ENCODE measurements at places on chromosomes 4 and X.

DNA sequence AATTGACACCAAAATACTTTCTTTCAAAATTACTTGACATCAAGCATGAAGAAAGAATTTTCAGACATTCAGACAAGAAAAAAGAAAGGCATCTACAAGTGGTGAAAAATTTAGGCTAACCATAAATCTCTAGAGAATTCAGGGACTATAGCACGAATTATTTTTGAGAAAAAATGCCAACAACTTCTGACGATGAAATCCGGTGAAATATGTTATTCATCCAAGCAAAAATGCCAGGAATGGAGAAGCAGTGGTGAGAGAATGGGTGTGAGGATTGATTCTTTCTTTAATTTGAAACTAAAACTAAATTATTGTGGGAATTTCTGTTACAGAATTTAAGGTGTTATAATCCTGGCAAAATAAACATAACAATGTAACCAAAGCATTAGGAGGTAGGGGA is 69.4 kb upstream of the SORBS2 start:
- peak; percentile 73 for DNase-seq

GRCh38 chrX:122238801-122239200 is 945.3 kb upstream of the GRIA3 start:
- DNase-seq = peak; percentile 28

- peak; percentile 42 for DNase-seq
Observed at GRCh38 chrX:107826238-107827029, 768 bp downstream of the MID2 start.

DNA sequence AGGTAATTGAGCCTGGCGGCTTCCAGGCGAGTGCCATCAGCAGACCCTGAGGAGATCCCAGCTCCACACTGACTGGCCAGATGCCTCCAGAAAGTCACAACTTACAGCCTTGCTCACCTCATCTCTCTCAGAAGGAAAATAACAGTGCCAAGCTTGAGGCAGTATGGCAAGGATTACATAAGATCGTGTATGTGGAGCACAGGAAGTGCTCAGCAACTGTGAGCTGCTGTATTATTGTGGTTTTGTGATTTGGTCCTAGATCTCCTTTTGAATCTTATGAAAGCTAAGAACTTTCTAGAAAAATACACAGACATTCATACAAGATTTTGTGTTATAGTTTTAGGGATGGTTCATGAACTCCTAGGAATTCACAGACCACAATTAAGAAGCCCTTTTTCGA is 14.0 kb downstream of the RASL11B start:
- DNase-seq = no peak

DNA sequence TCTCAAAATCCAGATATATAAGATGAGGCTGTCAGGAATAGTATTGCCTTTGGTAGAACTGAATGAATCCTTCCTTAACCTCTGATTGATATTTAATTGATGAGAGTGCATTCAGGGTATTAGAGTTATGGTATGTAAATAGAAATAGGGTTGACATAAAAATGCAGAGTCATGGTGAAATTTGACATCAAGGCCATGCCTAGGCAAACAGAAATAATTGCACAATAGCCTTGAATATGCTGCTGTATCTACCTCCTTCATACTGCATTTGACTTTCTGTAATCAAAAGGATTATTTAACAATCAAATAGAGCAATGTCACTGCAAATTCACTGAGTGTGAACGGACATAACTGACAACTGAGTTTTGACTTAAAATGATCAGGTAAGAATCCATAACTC is 1316.3 kb downstream of the STIM2 start:
- no peak for DNase-seq

GRCh38 chr4:74944354-74944793 is 11.5 kb downstream of the PARM1 start:
- no peak for DNase-seq

DNA sequence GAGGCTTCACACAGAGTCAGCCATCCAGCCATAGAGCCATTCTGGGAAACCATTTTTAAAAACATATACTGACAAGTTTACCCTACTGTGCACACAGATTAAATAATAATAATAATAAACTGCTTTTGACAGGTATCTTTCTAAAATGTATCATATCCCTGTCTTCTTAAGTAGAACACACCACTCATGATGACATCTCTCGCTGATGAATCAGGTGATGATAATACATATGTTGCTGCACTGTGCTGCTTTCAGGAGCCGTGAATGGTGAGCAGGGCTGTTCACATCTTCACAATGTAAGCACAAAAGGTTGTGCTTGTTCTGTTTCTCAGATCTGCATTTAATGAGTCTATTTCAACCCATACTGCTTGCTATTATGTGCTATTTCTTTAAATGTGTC is 3.5 kb downstream of the MTNR1A start:
- DNase-seq = no peak

GRCh38 chrX:123899701-123900100 is 39.8 kb downstream of the XIAP start:
- DNase-seq = peak; percentile 48

DNA sequence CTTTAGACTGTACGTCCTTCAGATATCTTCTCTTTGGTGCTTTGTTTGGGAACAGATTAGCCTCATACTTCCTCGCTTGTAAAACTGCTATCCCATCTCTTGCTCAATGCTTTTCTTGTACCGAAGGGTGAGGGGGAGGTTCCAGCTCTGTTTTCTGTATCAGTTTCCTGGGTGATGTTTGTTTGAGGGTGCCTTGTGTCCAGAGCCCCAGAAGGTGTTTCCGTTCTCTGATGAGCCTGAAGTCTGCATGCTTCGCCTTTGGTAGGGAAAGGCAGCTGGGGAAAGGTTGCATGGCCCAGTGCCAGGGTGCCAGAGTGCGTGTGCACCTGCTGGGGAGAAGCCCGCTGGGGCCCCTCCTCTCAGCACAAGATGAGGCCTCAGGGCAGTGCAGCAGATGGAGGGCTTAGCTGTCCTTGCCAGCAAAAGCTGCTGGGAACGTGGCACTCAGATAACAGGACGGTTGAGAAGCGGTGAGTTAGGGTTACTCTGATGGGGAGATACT is 73.7 kb downstream of the TBL1X start:
- DNase-seq = no peak

DNA sequence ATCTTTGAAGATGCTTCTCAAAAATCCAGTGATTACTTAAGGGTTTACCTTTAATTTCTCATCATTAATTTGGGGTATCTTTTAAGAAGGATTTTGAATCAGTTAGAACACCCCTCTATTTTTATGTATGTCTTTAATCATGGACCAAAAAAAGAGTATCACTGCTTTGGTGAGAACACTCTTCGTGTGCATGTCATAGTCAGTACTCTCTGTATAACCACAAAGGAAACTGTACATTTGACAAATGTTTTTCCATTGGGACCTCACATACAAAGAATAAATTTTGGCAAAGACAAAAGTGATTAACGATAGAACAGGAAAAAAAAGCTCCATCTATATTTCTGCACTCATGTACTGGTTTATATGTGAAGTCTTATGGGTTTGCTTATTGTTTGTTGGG is 31.3 kb downstream of the FAM241A start:
- no peak for DNase-seq

DNA sequence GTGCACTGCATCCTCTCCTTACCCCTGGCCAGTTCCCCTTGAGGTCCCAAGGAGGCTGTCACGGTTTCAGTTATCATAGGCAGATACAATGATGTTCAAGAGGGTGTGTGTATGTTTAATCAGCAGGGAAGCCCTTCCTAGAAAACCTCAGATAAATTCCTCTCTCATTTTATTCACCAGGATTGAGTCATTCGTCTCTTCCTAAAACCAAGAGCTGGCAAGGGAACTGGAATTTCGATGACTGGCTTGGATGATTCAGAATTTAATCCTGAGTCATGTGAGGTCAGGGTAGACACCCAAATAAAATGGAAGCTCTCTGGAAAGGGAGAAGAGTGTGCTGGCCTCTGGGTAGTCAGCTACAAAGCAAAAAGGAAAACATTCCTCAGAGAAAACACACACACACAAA is 106.2 kb upstream of the RAPGEF2 start:
- peak; percentile 98 for DNase-seq

- DNase-seq = no peak
Observed at GRCh38 chrX:30340753-30341152, 31.6 kb upstream of the NR0B1 start.

DNA sequence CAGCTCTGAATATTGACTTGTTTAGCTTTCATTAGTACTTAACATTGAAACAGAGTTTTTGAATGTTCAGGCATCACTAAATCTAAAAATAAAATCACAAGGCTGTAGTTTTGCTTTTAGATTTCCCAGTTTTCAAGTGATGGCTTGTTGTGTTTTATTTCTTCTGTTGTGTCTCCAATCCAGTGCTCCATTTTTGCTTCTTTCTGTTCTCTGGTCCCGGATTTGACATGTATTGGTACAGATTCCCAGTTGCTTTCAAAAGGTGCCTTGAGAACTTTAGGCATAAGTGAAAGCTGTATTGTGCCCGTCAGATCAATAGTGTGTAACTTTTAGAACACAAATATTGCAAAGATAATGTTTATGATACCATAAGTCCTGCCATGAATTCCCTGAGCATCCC is 53.2 kb downstream of the ARHGAP10 start:
- no peak for DNase-seq

DNA sequence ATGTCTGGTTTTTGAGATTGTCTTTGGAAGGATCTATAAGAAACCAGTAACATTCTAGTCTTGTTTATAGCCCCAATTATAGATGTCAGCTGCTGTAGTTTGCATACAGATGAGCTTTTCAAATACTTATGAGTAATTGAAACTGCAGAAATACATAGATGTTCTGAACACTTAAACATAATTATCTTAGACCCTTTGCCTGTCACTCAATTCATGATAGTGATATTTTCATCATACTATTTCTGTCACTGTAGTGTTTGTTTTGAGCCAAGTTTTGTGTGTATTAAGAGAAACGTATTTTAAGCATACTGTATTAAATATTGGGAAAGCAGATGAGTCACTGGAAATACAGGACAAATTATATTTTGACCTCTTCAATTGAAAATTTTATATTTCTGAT is 69.8 kb upstream of the SMARCA5 start:
- no peak for DNase-seq

DNA sequence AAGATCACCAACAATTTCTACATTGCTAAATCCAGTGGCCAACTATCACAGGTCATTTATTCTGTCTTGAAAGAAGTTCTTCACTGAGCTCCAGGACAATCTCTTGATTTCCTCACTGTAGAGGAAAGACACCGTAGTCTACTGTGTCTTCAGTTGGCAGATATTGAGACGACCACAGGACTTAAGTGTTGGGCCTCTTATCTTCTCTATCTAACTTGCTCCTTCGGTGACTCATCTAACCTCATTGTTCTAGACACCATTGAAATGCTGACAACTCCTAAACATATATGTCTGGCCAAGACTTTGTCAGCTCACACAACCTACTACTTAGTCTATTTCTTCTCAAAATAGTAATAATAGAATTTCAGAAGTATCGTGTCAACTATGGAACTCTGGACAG is 425.8 kb downstream of the ARAP2 start:
- DNase-seq = no peak

DNA sequence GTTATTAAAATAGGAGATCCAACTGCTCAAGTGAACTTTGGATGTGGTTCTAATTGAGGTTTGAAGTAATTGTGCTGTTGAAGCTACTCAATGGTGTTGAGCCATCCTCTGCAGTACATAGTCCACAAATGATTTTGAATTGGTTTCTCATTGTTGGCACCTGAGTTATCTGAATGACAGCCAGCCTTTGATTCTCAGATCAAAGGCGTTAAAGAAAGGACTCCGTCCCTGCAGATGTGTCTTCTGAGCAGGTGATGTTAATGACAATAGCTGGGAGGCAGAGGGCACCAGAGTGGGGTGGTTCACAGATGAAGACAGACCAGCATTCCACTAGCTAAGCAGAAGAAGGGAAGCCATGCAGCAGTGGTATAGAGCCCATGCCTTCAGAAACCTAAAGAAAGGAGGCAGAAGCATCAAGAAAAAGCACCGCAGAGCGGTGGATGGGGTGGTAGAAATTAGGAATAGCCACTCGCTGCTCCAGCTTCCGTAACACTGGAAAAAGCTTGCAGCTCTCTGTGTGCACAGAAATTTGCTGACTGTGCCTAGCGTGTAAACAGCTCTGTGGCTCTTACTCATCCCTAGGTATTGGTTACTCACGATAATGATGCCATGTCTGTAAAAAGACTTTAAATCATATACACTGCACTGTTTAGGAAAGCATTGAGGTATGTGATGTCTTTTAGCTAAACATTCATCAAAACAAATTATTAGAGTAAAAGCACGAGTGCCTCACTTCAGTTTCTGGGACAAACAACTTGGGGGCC is 79.2 kb upstream of the CLCN4 start:
- DNase-seq = peak; percentile 42

GRCh38 chrX:37817579-37817978 is 29.8 kb downstream of the DYNLT3 start:
- no peak for DNase-seq

DNA sequence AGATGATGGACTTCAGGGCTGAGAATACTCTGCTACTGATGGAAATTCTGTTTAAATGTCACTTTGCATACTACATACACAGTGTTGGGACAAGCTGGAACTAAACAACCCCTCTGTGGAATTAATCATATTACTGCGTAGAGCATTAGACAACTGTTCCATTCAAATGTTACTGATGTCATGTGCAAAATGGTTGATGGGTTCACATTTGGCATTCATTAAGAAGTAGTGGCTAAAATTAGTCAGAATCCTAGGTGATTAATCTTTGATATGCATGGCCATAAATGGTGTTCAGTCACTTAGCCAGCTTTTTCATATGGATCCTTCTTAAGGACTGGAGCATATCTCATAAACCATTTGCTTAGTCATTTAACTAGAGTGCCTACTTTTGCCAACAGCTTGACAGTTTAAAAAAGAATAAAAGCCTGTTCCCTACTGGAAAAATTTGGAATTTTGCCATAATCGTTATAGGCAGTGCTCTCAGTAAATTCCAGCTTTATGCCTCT is 105.2 kb downstream of the RNF150 start:
- DNase-seq = peak; percentile 99

DNA sequence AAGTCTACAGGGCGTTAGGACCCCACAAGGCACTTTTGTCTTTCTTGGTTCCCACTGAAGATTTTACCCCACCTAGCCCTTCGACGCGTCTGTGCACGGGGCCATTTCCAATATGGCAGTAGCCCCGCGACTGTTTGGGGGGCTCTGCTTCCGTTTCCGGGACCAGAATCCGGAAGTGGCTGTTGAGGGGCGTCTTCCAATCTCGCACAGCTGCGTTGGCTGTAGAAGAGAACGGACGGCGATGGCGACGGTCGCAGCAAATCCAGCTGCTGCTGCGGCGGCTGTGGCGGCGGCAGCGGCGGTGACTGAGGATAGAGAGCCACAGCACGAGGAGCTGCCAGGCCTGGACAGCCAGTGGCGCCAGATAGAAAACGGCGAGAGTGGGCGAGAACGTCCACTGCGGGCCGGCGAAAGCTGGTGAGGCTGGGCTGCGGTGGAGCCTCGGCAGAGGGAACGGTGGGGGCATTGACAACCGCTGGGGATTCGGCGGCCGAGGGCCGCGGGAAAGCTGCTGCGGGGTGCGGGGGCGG is at the start of gene USP11:
USP11 (plus strand) TSS at position 207 of the 530 bp plus-strand sequence; CDS start at position 242, 35 bp downstream.
- DNase-seq = peak; percentile 65

- no peak for DNase-seq
Observed at GRCh38 chrX:12570859-12571501, 220.2 kb upstream of the PRPS2 start.

DNA sequence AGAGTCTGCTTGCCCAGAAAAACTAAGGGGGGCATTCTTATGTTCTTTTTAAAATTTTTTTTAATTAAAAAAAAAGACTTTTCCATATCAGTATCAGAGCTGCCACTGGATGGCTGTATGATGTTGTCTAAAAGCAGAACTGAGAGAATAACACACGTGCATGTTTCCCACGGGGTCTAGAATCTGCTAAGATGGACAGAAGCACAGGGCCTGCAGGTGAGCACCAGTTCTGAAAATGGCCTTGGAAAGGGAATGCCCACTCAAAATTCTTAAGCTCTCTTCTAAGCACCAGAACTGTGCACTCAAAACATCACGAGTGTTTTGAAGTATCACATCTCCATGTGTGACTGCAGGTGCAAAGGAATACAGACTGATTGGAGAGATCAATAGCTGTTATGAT is 61.1 kb downstream of the ARAP2 start:
- DNase-seq = no peak
